Esophagus muscularis mucosa (tissue), 4 donors: ENCODE measurements at places on chromosomes 2 and 18. TPM values are rescaled to one million over a fixed set of nuclear protein-coding genes. Genes with fewer than 3 reads are reported as not detected.

GRCh38 chr2:166188084-166188483 lies 60.3 kb upstream of the SCN1A start:
- no peak for DNase-seq

- DNase-seq: no peak
Observed at GRCh38 chr2:101036562-101036961, 34.5 kb downstream of the RPL31 start.

Gene STEAP3
- total RNA-seq: 4.6 TPM

DNA sequence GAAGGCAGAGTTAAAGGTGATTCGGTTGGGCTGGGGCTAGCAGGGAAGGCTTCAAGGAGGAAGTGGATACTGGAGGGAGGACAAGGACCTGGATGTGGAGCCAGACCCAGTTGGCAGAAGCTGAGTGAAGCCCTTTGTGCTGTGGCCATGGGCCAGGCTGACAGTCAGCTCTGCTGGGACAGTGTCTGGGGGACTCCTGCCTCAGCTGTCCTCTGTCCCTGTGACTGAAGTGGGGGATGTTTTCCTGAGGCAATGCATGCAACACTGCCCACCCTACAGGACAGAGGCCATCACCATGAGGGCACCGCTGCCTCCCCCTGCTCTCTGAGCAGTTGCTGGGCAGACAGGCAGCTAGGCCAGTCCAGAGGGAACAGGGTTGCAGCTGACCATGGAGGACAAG lies 40.0 kb downstream of the ST8SIA5 start:
- no peak for DNase-seq

DNA sequence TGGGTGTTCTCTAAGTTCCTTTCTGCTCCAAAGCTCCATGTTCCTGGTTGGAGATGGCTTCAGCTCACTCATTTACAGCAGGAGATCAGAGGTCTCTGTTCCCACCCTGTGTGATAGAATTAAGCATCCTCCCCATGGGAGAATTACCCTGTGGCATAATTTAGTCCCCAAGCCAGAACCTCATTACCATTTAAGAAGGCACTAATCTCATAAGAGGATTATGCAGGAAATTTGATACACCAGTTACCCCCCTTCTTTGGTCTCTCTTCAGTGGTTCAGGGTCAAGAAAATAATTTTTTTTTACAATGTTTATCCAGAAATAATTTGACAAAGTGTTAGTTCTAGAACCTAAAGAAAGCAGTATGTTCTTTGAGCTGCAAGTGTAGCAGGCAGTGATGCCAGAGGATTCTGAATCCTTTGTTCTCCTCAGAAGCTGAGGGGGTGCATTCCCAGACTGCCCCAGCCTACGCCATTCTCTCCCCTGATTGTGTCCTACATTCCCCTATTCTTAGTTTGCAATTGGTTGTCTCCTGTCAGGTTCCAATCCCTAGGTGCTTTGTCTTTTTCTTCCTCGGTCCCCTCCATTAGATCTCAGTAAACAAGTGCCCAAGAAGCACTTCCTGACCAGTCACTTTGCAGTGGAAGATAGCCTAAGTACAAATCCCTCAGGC lies 163.6 kb downstream of the PRKCE start:
- DNase-seq: no peak

GRCh38 chr2:119544939-119545475 lies 758 bp downstream of the CFAP221 start:
- peak; percentile 70 for DNase-seq

Gene DSC1
- not detected for total RNA-seq

DNA sequence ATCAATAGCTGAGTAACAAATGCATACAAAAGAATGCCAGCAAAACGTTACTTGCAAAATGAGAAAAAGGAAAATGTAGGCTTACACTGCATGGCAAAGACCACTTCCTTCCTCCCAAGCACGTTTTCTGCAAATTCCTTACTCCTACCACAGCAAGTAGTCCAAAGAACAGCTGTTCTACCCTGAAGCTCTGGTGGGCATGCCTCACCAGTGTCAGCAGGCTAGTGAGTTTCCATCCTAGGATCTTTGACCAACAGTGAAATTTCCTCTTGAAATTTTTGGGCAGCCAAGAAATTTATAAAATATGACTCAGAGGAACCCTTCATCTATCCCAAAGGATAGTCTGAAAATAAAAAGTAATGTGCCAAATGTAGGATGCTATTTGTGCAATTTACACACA lies 123.9 kb downstream of the ZNF532 start:
- DNase-seq: no peak

DNA sequence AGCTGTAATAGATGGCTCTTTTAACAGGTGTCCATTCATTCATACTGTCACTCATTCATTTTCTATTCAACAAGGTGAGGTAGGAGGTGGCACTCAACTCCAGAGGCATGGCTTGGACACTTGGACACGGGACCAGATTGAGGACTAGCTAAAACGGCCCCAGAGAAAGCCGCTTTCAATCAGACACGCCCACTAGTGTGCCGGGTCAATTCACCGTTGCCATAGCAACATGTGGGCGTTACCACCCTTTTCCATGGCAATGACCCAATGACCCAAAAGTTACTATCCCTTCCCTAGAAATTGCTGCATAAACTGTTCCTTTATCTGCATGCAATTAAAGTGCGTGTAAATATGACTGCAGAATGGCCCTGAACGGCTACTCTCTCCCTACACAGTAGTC lies 49.2 kb upstream of the LGALSL start:
- peak; percentile 83 for DNase-seq

DNA sequence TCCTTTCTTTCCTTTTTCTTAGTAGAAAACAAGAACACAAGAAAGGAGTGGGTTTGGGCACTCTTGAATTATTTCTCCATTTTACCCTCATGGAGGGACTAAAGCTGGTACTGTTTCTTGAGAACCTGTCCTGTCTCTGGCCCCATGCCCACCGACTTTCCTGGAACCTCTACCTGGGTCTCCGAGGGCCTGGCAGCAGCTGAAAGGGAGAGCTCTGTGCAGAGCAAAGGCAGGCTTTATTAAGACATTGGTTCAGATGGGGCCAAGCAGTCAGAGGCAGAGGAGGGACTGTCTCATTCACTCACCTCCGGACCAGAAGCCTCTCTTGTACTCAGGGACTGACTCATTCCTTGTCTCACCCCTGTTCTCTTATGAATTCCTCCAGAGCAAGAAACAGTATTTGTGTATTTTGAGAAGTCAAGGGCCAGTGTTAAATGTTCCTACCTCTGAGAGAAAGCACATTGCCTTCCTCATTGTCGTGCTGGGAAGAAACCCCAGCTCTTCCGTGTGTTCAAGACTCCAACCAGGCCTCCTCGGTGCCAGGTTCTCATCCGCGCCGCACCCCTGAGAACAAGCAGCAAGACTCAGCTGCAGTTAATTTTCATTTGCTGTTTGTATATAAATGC lies 201.9 kb upstream of the NT5C1B start:
- DNase-seq: no peak

DNA sequence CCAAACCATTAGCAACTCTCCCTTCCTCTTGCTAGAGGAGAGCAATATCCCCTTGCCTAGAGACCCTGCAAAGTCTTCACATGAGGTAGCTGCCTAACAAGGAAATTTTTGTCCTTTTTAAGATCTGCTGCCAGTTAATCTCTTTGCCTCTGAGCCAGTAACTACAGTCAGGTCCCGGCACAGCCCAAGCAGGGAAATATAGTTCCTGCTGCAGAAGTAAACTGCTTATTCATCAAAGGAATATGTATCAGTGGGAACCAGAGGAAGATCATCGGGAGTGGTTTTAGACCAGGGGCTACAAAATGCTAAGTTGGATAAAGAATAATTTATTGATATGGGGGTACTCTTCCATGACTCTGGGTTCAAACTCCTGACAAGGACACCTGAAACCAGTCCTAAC lies 30.6 kb downstream of the CACNB4 start:
- DNase-seq: no peak

Gene CEBPZOS
- total RNA-seq: 31.6 TPM

Gene NT5C1B
- total RNA-seq: 0.42 TPM

GRCh38 chr2:25490217-25490616 lies 148.5 kb upstream of the DNMT3A start:
- DNase-seq: no peak

DNA sequence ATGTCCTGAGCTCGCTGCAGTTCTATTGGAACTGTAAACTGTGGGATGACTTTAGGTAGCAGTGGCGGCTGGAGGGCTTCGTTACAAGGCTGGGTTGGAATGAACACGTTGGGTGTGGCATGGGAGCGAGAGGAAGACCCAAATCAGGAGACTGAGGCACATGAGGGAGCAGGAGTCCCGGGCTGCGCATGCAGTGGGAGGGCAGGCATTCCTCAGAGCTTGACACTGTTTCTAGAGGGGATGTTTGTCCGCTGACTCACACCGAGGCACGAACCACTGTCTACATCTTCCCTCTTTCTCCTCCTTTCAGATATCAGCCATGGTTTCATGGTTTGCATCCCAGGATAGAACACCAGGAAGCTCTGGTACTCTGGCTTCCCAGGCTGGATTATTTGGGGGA lies 40.6 kb upstream of the LAMA1 start:
- DNase-seq: no peak

DNA sequence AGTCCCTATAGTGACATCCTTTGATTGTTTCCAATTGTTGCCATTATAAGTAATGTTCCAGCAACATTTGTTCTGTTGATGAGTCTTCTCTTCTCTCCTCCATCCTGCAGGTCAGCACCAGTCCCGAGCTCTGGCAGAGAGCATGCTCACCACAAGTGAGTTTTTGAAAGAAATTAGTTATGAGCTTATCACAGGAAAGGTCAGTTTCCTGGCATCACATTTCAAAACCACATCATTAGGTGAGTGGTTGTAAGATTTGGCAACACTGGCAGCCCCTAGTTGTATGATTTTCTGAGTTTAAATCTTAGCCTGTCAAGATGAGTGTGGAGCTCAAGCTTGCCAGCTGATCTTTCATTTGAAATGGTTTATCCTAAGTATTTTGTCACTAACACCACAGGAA lies 149.6 kb downstream of the ESCO1 start:
- no peak for DNase-seq

DNA sequence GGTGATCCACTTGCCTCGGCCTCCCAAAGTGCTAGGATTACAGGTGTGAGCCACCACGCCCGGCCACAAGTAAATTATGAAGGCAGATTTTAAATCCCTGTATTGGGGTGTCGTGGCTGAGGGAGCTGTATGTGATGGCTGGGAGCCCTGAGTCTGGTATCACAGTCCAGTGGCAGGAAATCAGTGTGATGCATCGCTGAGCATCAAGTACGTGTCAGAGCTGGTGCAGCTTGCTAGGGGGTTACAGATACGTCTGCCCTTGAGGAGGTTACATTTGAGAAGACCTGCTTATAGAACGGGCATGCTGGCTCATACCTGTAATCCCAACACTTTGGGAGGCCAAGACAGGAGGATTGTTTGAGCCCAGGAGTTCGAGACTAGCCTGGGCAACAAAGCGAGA lies 4.3 kb downstream of the ENOSF1 start:
- peak; percentile 50 for DNase-seq

Gene OBSL1
- total RNA-seq: 123 TPM

GRCh38 chr18:48953104-48953706 lies 2.4 kb upstream of the SMAD7 start:
- DNase-seq: no peak
